ENCODE measurements at places on chromosomes 4 and X. TPM values are rescaled to one million over a fixed set of nuclear protein-coding genes. Genes with fewer than 3 reads are reported as not detected.
A peak's percentile ranks its signal among the peaks of the same experiment; 100 is the strongest.

GRCh38 chr4:6277139-6277802 is 7.6 kb downstream of the WFS1 start:
- H3K27me3 ChIP-seq = no peaks in the 10 kb centered on the region
- H3K36me3 ChIP-seq = no peaks in the 10 kb centered on the region
- H3K4me3 ChIP-seq = no peak overlapping the region
- no peak for DNase-seq
- peaks cover 8% of the 10 kb centered on the region for H3K4me1 ChIP-seq
- no peak overlapping the region for H3K27ac ChIP-seq

DNA sequence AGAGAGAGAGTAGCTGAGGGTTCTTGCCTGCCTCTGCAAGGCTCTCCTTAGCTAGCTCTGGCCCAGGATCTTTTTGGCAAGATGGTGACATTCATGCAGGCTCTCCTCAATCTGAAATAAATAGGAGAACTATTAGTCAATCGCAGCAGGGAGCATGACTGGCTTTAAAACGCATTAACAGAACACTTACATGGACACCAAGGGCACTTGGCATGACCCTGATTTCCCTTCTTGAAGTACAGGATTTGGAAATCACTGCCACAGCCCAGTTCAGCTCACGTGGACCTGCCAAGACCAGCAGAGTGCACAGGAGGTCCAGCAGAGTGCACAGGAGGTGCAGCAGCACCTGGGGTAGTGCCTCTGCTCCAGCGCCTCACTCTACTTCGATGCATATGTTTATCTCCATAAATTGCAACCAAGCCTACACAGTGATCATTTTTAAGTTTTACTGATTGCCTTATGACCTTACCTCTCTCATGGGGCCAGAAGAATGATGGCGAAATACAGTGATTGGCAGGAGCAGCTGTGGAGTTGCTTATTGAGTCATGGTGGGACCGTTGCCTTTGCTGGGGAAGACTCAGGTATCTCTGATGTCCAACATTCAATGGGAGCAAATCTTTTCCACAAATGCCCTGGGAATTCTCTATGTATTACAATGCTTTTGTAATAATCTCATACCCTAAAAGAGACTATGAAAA is 122.4 kb downstream of the SYNPO2 start:
- no peak overlapping the region for H3K4me3 ChIP-seq
- peaks cover 13% of the 10 kb centered on the region for H3K27me3 ChIP-seq
- no peak for DNase-seq
- H3K36me3 ChIP-seq = no peaks in the 10 kb centered on the region

DNA sequence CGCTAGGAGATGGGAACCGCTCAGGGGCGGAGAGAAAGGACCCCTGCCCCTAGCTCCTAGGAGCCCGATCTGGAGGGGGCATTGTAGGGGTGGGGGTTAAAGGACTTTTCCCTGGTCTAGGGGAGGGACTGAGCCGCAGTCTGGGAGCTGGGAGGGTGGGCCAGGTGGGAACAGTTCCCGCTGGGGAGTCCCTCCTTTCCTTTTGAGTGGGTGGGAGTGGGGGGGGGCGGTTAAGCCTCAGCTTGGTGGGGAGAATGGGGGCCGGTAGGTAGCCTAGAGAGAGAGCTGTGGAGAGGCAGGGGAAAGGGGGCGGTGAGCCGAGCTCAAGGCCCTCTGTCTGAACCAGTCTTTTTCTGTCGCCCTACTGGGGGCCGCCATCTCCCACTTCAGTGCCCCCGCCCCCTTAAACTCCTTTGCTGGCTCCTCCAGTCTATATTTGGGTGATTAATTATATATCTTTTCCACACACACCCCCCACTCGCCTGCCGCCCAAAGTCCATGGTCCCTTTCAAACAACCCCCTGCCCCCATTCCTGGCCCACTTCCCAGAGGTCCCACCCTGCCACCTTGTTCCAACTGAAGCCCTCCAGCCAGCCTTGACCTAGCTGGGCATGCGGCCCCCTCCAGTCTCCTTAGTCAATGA is 822 bp downstream of the ZNF275 start:
- no peak for DNase-seq
- H3K4me3 ChIP-seq = peak overlapping the region; percentile 82
- no peaks in the 10 kb centered on the region for H3K27me3 ChIP-seq
- peaks cover 30% of the 10 kb centered on the region for H3K36me3 ChIP-seq
- peak overlapping the region; percentile 83 for H3K27ac ChIP-seq
- peaks cover 38% of the 10 kb centered on the region for H3K4me1 ChIP-seq

DNA sequence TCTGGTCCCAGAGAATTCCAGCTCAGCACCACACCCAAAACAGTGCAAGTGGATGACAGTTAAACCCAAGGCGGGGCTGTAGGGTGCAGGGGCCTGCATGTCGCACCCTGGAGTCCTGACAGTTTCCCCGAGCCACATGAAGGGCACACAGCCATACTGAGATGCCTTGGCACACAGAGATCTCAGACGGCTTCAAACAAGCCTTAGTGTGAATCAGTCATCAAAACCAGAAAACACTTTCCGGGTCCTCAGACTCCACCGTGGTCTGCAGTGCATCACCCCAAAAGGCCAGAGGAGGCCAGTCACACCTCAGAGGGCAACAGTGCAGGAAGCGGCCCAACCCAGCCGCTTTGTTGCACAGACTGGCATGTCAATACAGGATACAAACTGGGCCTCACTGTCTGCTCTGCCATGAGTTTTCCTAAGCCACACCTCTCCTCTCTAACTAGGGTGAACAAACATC is 64.6 kb upstream of the ENPP6 start:
- peak; percentile 76 for DNase-seq
- no peaks in the 10 kb centered on the region for H3K27me3 ChIP-seq
- peak overlapping the region; percentile 94 for H3K27ac ChIP-seq
- peaks cover 73% of the 10 kb centered on the region for H3K4me1 ChIP-seq

GRCh38 chr4:106801386-106801785 is 234.7 kb downstream of the DKK2 start:
- DNase-seq = no peak
- H3K4me3 ChIP-seq = no peak overlapping the region
- H3K4me1 ChIP-seq = no peaks in the 10 kb centered on the region
- no peak overlapping the region for H3K27ac ChIP-seq
- no peaks in the 10 kb centered on the region for H3K36me3 ChIP-seq
- no peaks in the 10 kb centered on the region for H3K27me3 ChIP-seq

GRCh38 chr4:156280686-156281085 is 327.0 kb upstream of the CTSO start:
- H3K27ac ChIP-seq = no peak overlapping the region
- DNase-seq = no peak
- H3K4me1 ChIP-seq = no peaks in the 10 kb centered on the region
- H3K27me3 ChIP-seq = no peaks in the 10 kb centered on the region

DNA sequence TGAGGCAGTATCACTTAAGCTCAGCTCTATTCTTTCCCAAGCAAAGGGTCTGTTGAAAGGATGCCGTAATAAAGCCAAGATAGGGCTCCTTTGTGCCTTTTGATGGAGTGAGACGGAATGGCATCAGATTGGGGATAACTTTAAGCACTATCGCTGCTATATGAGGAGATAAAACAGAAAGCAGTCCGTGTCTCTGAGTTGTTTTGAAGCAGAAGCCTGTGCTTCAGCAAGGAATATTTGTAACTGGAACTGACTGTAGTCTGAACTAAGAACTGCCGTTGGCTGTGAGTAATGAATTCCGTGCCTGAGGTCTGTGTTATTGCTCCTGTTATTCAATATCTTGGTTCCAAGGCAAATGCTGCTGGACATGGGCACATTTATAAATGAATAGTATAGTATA is 297.4 kb downstream of the ANKRD50 start:
- no peaks in the 10 kb centered on the region for H3K36me3 ChIP-seq
- no peaks in the 10 kb centered on the region for H3K4me1 ChIP-seq
- DNase-seq = no peak
- no peak overlapping the region for H3K4me3 ChIP-seq

DNA sequence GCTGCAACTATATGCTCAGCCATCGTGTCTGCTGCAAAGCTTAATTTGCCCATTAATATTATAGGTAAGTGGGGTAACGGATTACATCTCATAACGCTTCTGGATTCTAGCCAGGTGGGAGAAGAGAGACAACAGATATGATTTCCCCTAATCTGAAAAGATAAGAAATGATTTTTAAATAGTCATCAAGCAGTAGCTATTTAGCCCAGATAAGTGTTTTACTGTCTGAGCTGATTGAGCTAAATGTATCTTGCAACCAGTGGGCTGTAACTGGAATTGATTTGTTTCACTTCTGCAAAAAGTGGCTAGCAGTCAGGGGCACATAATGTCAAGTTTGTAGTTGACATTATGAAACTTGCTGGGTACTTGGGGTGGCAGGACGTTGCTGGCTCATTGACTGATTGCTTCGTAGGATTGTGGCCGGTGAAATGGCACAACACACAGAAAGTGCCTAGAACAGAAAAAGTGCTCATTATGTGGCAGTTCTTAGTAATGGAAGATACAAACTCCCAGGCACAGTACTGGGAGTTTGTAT is 18.5 kb downstream of the LAP3 start:
- H3K27ac ChIP-seq = no peak overlapping the region
- no peak overlapping the region for H3K4me3 ChIP-seq
- DNase-seq = no peak

- no peak for DNase-seq
- no peaks in the 10 kb centered on the region for H3K4me1 ChIP-seq
- H3K27ac ChIP-seq = no peak overlapping the region
- no peaks in the 10 kb centered on the region for H3K27me3 ChIP-seq
- peaks cover 1% of the 10 kb centered on the region for H3K36me3 ChIP-seq
These were observed 21.6 kb upstream of the STIM2 start for GRCh38 chr4:26839016-26839415.

DNA sequence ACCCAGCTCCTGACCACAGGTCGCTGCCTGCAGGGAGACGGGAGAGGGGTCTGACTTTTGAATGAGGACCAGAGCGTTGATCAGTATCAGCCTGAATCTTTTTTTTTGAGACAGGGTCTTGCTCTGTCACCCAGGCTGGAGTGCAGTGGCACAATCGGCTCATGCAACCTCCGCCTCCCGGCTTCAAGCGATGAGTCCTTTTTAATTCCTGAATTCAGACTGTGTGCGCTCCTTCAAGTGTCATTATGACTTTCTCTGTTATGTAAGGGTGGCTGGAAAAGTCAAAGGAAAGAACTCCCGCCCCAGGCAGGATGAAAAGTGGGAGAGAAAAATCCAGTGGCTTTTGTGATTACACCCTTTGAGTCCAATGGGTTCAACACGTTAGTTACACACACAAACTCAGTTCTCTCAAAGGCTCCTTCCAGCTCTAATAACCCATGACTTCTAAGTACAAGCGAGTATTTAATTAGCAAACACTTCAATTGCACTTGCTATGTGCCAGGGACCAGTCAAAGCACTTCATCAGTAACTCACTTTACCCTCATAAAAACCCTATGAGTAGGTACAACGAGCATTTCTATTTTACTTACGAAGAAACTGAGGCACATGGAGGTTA is 44.4 kb downstream of the PDHA1 start:
- DNase-seq = no peak
- no peaks in the 10 kb centered on the region for H3K4me1 ChIP-seq
- H3K4me3 ChIP-seq = no peak overlapping the region
- no peaks in the 10 kb centered on the region for H3K27me3 ChIP-seq

GRCh38 chrX:118839334-118839958 is 15.8 kb downstream of the ZCCHC12 start:
- no peaks in the 10 kb centered on the region for H3K36me3 ChIP-seq
- H3K4me1 ChIP-seq = no peaks in the 10 kb centered on the region
- peaks cover 21% of the 10 kb centered on the region for H3K27me3 ChIP-seq

DNA sequence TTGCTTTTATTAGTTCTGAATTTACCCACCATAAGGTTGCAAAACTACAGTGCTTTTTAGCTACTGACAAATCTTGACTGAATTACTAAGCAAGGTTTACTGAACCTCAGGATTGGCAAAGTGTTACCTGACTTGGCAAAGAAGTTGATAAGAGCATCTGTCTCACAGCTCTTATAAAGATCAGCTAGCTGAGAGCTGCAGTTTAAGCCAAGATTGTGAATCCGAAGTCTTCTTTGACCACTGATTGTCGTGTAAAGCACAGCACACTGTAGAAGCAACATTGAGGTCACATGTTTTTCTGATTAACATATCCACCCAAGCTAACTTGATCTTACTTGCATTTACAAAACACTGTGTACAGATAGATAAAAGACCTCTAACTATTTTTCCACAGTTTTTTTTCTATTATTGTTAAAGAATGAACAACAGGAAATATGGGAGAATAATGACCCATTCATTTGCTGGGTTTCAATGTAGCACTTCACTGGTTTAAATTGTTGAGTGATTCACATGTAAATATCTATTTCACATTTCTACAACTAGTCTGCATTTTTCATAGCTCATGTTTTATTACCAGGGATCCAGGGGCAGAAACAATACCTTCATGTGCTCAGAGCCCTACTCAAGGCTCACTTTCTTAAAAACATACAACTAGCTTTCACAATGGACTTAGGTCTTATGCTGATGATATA is 54.0 kb downstream of the METTL14 start:
- peaks cover 5% of the 10 kb centered on the region for H3K36me3 ChIP-seq
- H3K27me3 ChIP-seq = no peaks in the 10 kb centered on the region
- H3K4me3 ChIP-seq = no peak overlapping the region
- no peaks in the 10 kb centered on the region for H3K4me1 ChIP-seq
- DNase-seq = no peak
- H3K27ac ChIP-seq = no peak overlapping the region

DNA sequence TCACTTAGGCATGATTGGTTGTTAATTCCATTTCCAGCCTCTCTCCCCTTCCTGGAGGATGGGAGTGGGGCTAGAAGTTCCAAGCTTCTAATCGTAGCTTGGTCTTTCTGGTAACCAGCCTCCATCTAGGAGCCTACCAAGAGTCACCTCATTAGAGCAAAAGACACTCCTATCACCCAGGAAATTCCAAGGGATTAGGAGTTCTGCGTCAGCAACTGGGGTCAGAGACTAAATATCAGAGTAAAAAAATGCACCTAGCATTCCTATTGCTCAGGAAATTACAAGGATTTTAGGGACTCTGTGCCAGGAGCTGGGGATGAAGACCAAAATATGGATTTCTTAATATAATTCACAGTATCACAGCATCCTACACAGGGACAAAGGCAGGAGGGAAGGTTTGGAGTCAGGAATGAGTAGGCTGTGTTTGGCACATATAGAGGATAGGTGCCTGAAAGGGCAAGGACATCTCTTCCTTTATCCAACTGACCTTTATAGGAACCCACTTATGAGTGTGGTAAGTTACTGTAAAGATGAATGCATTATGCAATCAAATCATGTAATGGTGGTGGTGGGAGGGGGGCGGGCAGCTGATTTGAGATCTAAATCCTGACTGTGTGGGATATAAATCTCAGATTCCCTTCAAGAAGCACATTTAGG is 30.5 kb upstream of the LIMCH1 start:
- H3K4me3 ChIP-seq = no peak overlapping the region
- no peak for DNase-seq
- no peaks in the 10 kb centered on the region for H3K4me1 ChIP-seq
- H3K27me3 ChIP-seq = peaks cover 3% of the 10 kb centered on the region

DNA sequence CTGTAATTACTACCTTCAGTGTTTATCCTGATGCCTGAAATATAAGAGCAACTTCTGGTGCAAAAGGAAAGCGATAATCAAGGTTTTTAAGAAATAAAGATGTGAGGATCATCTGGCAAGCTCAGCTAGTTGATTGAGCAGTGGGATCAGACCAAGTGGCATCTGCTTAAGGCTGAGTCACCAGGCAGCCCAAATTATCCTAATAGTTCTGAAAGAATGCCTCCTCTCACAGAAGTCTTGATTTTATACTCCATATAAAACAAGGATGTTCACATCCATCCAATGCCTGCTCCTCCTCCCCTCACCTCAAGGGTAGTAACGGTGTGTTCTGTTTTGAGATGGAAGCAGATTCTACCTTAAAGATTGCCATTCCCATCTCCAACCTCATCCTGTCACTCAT is 134.5 kb upstream of the RASGEF1B start:
- H3K27ac ChIP-seq = no peak overlapping the region
- H3K4me1 ChIP-seq = peaks cover 18% of the 10 kb centered on the region
- no peak for DNase-seq
- no peak overlapping the region for H3K4me3 ChIP-seq
- H3K36me3 ChIP-seq = no peaks in the 10 kb centered on the region
- H3K27me3 ChIP-seq = no peaks in the 10 kb centered on the region

Gene ADH7
- not detected for total RNA-seq

Gene STIM2
- 45.1 TPM for total RNA-seq

Gene FANCB
- total RNA-seq = 14.0 TPM

Gene KLKB1
- total RNA-seq = not detected
